Colonic mucosa (tissue), 4 donors: ENCODE measurements at places on chromosomes 2 and 18. TPM values are rescaled to one million over a fixed set of nuclear protein-coding genes. Genes with fewer than 3 reads are reported as not detected.
A peak's percentile ranks its signal among the peaks of the same experiment; 100 is the strongest.

GRCh38 chr18:31064130-31064529 is 21.6 kb upstream of the DSC3 start:
- no peak for DNase-seq
- H3K27ac ChIP-seq: no peak overlapping the region
- no peaks in the 10 kb centered on the region for H3K4me1 ChIP-seq
- H3K36me3 ChIP-seq: no peaks in the 10 kb centered on the region
- H3K27me3 ChIP-seq: no peaks in the 10 kb centered on the region

DNA sequence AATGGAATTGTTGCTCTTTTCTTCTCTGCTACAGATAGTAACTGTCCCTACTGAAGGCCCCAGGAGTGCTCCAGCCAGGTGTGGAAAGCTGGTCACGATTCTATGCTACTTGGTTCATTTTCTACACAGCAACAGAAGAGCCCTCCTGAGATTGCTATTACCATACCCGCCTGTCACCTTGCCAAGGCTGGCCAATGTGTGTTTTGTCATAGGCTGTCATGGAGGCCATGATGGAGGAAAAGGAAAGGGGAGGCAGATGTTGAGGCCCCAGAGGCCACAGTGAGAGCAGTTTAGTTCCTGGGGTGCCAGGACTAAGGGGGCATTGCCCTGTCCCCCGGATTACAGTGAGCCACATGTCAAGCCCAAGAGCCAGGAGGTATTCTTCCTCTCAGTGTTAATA is 952 bp downstream of the ELMOD3 start:
- H3K4me3 ChIP-seq: peak overlapping the region; percentile 94
- H3K27me3 ChIP-seq: no peaks in the 10 kb centered on the region
- peaks cover 4% of the 10 kb centered on the region for H3K4me1 ChIP-seq
- H3K36me3 ChIP-seq: no peaks in the 10 kb centered on the region
- peak overlapping the region; percentile 94 for H3K27ac ChIP-seq

- peak overlapping the region; percentile 81 for H3K27ac ChIP-seq
- no peaks in the 10 kb centered on the region for H3K36me3 ChIP-seq
- peaks cover 13% of the 10 kb centered on the region for H3K4me1 ChIP-seq
- DNase-seq: peak; percentile 90
- no peaks in the 10 kb centered on the region for H3K27me3 ChIP-seq
- H3K4me3 ChIP-seq: no peak overlapping the region
Observed at GRCh38 chr2:9335322-9335832, 88.0 kb downstream of the ITGB1BP1 start.

DNA sequence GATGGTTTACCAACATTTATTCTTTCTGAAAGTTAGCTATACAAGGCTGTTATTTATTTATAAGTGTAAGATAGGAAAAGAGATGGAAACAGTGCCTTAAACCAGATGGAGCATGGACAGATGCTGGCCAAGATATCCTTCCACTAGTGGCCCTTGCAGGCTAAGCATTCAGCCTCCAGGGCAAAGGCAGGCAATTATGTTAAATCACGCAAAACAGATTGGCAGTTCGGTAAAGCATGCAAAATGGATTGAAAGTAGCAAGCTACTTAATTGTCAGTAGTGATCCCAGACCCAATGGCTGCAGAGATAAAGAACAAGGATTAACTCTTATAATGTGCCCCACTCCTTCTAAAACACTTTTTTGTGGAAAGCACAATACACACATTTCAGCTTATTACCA is 105.4 kb upstream of the MAP4K3 start:
- no peak for DNase-seq
- H3K27ac ChIP-seq: no peak overlapping the region
- no peaks in the 10 kb centered on the region for H3K4me1 ChIP-seq
- no peak overlapping the region for H3K4me3 ChIP-seq
- no peaks in the 10 kb centered on the region for H3K36me3 ChIP-seq

- peak overlapping the region; percentile 91 for H3K4me3 ChIP-seq
- peaks cover 13% of the 10 kb centered on the region for H3K4me1 ChIP-seq
- peaks cover 7% of the 10 kb centered on the region for H3K36me3 ChIP-seq
Observed at GRCh38 chr2:231708773-231709635, 679 bp downstream of the PTMA start.

- no peak for DNase-seq
- no peaks in the 10 kb centered on the region for H3K36me3 ChIP-seq
- no peaks in the 10 kb centered on the region for H3K4me1 ChIP-seq
- H3K4me3 ChIP-seq: no peak overlapping the region
Observed at GRCh38 chr2:217277646-217278398, 418.0 kb upstream of the TNP1 start.

- H3K27ac ChIP-seq: no peak overlapping the region
- H3K4me1 ChIP-seq: no peaks in the 10 kb centered on the region
- H3K27me3 ChIP-seq: no peaks in the 10 kb centered on the region
Observed at GRCh38 chr2:215542690-215543089, 106.8 kb upstream of the FN1 start.

DNA sequence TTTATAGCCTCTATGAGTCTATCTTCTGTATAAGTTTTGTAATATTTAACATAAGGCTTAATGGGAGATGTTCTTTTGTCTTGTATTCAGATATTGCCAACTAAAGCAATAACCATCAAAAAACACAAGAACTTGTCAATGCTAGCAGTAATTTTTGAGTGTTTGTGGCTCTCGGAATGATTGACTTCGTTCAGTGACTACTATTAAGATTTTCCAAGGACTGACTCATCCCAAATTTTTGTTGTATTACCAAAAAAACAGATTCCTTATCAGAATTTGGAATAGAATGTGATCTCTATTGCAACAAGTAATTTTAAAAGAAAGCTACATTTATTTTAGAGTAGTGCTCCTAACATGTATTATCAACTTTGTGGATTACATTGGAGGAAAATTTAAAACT is 8.1 kb downstream of the NABP1 start:
- no peaks in the 10 kb centered on the region for H3K36me3 ChIP-seq
- H3K27ac ChIP-seq: no peak overlapping the region
- H3K4me1 ChIP-seq: no peaks in the 10 kb centered on the region
- H3K4me3 ChIP-seq: no peak overlapping the region
- no peaks in the 10 kb centered on the region for H3K27me3 ChIP-seq

DNA sequence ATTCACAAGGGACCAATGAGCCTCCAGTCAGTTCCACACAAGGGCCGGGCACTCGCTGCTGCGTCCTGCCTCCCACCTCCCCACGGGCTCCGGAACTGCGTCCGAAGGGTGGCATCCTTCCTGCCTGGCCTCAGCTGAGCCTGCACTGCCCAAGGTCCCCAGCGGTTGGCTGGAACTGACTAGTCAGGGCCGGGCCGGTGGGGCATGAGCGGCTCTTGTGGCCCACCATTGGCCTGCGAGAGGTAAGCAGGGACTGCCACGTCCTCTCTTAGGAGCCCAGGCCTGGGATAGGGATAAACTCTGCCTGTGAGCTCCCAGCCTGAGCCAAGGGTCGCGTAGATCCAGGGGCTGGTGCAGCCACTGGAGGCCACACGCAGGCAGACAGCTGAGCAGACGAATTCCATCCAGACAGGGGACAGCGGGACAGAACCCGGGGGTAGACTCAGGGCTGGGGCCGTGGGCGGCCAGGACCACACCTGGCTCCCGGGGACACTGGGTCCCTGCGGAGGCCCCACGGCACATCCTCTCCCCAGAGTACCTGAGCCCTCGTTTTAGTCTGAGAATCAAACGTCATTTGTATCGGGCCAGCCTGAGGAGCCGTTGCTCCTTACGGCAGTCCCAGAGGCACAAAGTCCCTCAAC is 148.4 kb downstream of the ZNF516 start:
- no peak overlapping the region for H3K4me3 ChIP-seq
- no peaks in the 10 kb centered on the region for H3K36me3 ChIP-seq
- no peak overlapping the region for H3K27ac ChIP-seq
- H3K27me3 ChIP-seq: no peaks in the 10 kb centered on the region
- DNase-seq: no peak

- no peak overlapping the region for H3K27ac ChIP-seq
- no peaks in the 10 kb centered on the region for H3K27me3 ChIP-seq
- H3K4me3 ChIP-seq: no peak overlapping the region
- DNase-seq: no peak
- H3K36me3 ChIP-seq: no peaks in the 10 kb centered on the region
- no peaks in the 10 kb centered on the region for H3K4me1 ChIP-seq
Observed at GRCh38 chr2:37315364-37315763, 9.3 kb downstream of the PRKD3 start.

DNA sequence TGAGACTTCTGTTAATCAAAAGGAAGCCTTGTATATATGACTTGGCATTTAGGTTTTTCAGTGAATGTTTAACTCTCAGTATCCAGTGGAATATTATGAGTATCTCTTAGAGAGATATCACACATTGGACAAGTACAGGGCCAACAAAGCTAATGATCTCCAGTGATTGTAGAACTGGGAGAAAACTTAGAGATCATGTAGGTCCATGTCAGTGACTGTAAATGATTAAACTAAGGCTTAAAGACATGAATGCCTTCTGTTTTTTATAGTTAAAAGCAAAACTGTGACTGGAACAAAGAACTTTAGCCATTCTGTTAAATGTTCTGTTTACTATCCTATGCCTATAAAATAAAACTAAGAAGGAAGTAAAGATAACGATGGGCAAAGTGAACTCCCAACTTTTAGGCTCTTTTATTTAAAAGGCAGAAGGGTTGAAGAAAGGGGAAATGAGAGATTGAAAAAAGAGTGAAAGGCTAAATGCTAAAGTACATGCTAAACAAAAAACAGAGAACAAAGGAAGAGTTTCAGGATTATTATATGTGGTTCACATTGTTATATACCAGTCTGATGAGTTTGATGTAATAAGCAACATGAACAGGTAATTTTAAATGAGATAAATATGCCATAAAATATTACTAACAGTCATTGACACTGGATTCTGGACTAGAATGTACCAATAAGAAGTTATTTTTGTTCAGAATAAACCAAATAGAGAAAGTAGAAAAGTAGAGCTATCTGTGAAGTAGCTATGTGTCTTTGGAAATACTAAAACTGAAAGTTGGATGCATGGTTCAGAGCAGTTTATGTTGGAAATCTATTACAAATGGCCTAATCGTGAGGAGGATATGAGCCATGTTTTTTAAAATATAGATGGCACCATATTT is 37.1 kb upstream of the TNFRSF11A start:
- H3K4me3 ChIP-seq: no peak overlapping the region
- H3K27me3 ChIP-seq: no peaks in the 10 kb centered on the region
- peak overlapping the region; percentile 39 for H3K27ac ChIP-seq
- H3K36me3 ChIP-seq: no peaks in the 10 kb centered on the region

- no peak overlapping the region for H3K27ac ChIP-seq
- no peaks in the 10 kb centered on the region for H3K27me3 ChIP-seq
Observed at GRCh38 chr2:162266460-162266760, 23.2 kb upstream of the FAP start.

DNA sequence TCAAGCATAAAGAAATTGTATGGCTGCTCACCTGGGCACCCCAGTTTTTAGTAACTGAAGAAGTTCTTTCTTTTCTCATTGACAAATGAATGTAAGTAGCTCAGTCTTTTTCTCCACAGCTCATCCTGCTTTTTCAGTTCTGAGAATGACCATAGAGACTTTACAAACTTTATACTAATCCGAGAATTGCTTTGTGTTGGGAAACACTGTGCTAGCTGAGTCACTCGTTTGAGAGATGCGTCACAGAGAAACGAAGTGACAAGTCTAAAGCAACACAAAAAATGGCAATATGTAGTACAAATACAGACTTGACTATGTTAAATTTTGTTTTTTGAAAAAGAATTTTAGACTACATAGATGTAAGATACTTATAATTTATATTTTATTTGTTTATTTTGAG is 9.0 kb downstream of the LRRTM4 start:
- no peaks in the 10 kb centered on the region for H3K36me3 ChIP-seq
- H3K4me3 ChIP-seq: no peak overlapping the region
- DNase-seq: no peak
- H3K27me3 ChIP-seq: no peaks in the 10 kb centered on the region
- no peak overlapping the region for H3K27ac ChIP-seq

DNA sequence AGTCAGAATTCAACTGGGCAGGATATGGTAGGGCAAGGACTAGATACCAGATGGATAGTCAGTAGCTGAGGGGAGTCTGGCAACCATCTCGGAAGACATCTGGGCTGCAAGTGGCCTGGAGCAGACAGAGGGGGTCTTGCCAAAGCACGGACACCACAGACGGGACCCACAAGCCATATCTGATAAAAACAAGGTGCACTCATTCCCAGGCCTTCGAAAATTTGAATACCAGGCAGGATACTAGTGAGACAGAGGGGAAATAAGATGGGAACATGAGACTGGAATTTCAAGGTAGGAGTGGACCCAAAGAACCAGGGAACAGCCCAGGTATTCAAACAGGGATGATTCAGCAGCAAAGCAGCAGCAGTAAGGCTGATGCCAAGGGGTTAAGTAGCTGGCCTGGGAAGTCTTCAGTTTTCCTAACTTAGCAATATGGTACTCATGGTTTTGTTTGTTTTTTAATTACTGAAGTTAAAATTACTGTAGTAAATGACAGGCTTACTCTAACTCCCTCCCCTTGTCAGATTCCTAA is 144.9 kb upstream of the NCKAP5 start:
- no peak overlapping the region for H3K4me3 ChIP-seq
- H3K4me1 ChIP-seq: no peaks in the 10 kb centered on the region
- H3K27me3 ChIP-seq: no peaks in the 10 kb centered on the region
- DNase-seq: no peak
- no peak overlapping the region for H3K27ac ChIP-seq

MTCL1 gene
- 20.8 TPM for total RNA-seq

MALT1 gene
- 30.9 TPM for total RNA-seq

ASB18 gene
- not detected for total RNA-seq

SLC23A3 gene
- 4.7 TPM for total RNA-seq
